ENCODE measurements at places on chromosomes 11 and 22.

- H3K27ac ChIP-seq: no peak overlapping the region
- peaks cover 19% of the 10 kb centered on the region for H3K4me1 ChIP-seq
- no peak overlapping the region for H3K4me3 ChIP-seq
Measured at GRCh38 chr22:30833322-30833721, 135.3 kb downstream of the MORC2 start.

DNA sequence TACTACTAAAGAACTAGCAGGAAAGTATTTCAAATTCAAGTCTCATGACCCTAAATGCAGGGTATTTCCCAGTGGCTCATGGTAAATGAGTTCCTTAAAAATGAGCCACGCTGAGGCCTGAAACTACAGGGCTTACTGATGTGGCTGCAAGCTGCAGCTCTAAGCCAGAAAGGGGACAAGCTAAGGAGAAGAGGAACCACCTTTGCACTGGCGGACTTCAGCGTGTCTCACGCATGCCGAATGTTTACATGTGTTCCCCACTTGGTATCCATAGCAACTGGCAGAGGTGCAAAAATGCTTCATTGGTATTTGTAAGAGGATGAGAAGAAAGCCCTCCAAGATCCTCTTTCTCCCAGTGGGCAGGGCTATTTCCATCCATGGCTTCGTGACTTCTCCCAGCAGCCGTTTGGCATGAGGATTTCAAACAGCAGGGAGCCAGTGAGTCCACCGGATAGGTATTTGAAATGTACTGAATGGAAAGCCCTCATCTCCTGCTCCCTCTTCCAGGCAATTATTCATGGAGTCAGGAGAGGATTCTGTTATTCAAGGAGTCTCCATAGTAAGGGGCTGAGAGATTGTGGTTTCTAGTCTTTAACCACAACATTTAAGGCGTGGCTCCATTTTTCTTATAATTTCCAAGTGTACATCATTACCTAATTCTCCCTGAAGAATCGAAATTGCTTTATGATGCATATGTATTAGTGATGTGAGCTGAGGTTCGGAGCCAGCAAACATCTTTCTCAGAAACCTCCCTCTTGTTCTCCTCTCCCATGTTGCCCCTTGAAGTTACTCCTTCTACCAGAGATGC lies 55.3 kb upstream of the CD44 start:
- H3K4me1 ChIP-seq: peaks cover 30% of the 10 kb centered on the region
- peak overlapping the region; percentile 98 for H3K27ac ChIP-seq
- DNase-seq: peak; percentile 99
- H3K27me3 ChIP-seq: no peaks in the 10 kb centered on the region
- no peaks in the 10 kb centered on the region for H3K36me3 ChIP-seq

DNA sequence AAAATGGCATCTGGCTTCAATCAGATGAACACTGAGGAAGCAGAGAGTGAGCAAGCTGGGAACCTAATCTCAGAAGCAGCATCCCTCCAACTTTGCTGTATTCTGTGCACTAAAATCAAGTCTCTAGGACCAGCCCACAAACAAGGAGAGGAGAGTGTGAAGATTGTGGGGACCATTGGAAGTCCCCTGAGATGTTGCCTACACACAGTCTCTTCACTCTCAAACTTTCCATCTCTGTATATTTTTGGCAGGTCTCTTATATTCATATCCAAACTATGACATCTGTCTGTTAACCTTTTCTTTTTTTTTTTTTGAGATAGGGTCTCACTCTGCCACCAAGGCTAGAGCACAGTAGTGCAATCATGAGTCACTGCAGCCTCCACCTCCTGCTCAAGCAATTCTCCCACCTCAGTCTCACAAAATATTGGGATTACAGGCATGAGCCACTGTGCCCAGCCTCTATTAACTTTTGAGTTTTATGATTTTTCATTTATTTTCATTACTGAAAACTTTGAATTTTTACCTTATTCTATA lies 1096.4 kb downstream of the TBC1D22A start:
- DNase-seq: no peak
- no peaks in the 10 kb centered on the region for H3K4me1 ChIP-seq
- no peak overlapping the region for H3K4me3 ChIP-seq
- no peaks in the 10 kb centered on the region for H3K27me3 ChIP-seq

DNA sequence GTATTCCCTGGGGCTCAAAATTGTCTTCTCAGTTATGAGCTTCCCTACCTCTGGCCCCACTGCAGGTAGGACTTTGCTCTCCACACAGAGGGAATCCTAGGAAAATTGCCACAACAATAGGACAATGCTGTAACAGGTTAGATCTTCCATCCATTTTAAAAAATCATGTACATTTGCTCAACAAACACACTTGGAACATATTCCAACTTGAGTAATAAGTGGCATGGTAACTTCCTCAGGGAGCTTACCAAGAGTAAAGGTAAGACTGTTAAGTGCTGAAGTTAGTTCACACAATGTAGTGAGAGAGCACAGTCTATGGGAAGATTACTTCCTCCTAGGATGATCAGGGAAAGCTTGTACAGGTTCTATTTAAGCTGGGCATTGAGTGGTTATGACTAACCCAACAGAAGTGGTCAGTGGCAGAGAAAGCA lies 78.9 kb upstream of the BIRC3 start:
- no peak overlapping the region for H3K27ac ChIP-seq
- H3K4me1 ChIP-seq: peaks cover 14% of the 10 kb centered on the region
- H3K27me3 ChIP-seq: no peaks in the 10 kb centered on the region
- H3K36me3 ChIP-seq: peaks cover 2% of the 10 kb centered on the region
- no peak for DNase-seq

DNA sequence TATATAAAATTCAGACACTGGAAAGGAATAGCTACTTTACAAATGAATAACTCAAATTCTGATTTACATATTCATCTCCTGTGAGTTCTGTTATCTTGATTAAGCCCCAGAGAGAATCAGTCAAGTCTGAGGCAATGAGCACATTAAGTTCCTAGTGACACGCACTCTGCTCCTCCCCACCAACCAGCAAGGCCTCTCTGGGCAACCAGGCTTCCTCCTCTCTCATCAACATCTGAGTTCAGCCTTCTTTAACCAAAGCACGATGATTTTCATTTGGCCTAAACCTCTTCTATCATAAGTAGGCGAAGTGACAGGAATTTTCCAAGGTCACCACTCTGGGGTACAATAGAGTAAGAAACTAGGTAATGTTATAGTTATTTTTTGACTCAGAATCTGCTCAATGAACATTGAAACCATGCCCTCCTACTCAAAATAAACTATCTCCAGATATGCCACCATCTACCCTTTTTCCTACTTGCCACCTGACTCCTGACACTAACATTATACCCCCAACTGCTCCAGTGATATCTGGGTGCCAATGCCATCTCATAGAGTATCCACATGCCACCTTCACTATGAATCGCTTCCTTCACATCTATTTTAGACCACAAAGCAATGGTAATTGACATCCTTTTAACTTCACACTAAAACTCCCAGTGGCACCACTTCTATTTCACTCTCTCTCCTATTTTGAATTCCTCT lies 114.8 kb downstream of the FAM76B start:
- H3K27ac ChIP-seq: no peak overlapping the region
- H3K36me3 ChIP-seq: no peaks in the 10 kb centered on the region
- no peak overlapping the region for H3K4me3 ChIP-seq
- DNase-seq: no peak
- H3K4me1 ChIP-seq: no peaks in the 10 kb centered on the region

DNA sequence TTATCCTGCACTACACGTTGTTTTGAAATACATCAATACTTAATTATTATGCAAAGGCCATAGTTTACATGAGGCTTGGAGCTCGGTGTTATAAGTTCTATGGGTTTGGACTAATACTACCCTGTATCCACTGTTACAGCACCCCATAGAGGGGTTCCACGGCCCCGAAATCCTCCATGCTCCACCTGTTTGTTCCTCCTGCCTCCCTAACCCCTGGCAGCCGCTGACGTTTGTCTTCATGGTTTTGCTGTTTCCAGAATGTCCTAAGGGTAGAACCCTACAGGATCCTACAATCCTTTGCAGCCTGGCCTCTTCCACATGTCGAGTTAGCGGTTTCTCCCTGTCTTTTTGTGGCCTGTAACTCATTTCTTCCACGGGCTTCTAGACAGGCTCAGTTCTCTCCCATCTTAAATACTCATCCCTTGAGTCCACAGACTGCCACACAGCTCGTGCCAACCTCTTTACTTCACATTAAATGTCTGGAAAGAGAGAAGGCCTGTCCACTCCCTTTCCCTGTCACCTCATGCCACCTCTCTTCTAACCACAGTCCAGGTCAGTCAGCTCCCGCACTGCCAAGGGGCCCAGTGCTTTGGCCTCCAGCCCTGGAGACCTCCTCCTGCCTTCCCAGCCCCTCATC lies 42.4 kb upstream of the TH start:
- no peak overlapping the region for H3K27ac ChIP-seq
- no peak for DNase-seq
- no peaks in the 10 kb centered on the region for H3K36me3 ChIP-seq
- H3K4me3 ChIP-seq: no peak overlapping the region
- peaks cover 13% of the 10 kb centered on the region for H3K27me3 ChIP-seq
- no peaks in the 10 kb centered on the region for H3K4me1 ChIP-seq

- no peaks in the 10 kb centered on the region for H3K4me1 ChIP-seq
- peaks cover 3% of the 10 kb centered on the region for H3K36me3 ChIP-seq
- no peaks in the 10 kb centered on the region for H3K27me3 ChIP-seq
- H3K27ac ChIP-seq: no peak overlapping the region
- no peak for DNase-seq
- H3K4me3 ChIP-seq: no peak overlapping the region
Measured at GRCh38 chr22:32823024-32823730, 21.7 kb downstream of the TIMP3 start.

- no peaks in the 10 kb centered on the region for H3K4me1 ChIP-seq
- H3K27ac ChIP-seq: no peak overlapping the region
- peaks cover 14% of the 10 kb centered on the region for H3K27me3 ChIP-seq
- no peaks in the 10 kb centered on the region for H3K36me3 ChIP-seq
- no peak overlapping the region for H3K4me3 ChIP-seq
Measured at GRCh38 chr22:20967697-20968211, 699 bp downstream of the AIFM3 start.

GRCh38 chr22:44586351-44586990 lies 88.4 kb upstream of the RTL6 start:
- H3K27ac ChIP-seq: no peak overlapping the region
- no peaks in the 10 kb centered on the region for H3K4me1 ChIP-seq
- H3K4me3 ChIP-seq: no peak overlapping the region
- H3K27me3 ChIP-seq: peaks cover 20% of the 10 kb centered on the region

GRCh38 chr11:34427186-34427805 lies 11.4 kb upstream of the CAT start:
- peak; percentile 85 for DNase-seq
- no peak overlapping the region for H3K4me3 ChIP-seq
- H3K4me1 ChIP-seq: peaks cover 9% of the 10 kb centered on the region
- H3K27me3 ChIP-seq: no peaks in the 10 kb centered on the region

GRCh38 chr11:95375451-95375850 lies 144.4 kb upstream of the SESN3 start:
- H3K27ac ChIP-seq: peak overlapping the region; percentile 9
- DNase-seq: peak; percentile 76
- H3K4me1 ChIP-seq: peaks cover 14% of the 10 kb centered on the region
- H3K36me3 ChIP-seq: no peaks in the 10 kb centered on the region
- peaks cover 3% of the 10 kb centered on the region for H3K27me3 ChIP-seq
- H3K4me3 ChIP-seq: no peak overlapping the region

DNA sequence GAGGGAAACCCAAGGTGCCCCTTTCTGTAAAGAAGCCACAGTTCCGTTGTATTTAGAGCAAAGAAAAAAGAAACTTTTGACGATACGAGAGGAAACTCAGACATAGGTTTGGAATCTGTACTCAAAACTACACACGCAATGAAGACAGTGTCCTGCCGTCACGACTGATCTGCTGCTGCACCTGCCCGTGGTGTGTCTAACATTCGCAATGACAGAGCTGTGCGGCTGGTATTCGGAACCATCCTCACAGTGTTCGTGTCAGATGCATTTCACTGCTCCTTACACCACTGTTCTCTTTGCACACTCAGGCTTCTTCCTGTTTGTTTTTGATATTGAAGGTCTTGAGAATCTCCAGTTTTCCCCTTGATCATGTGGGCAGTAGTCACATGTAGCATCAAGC lies 84.8 kb downstream of the RTL6 start:
- H3K36me3 ChIP-seq: no peaks in the 10 kb centered on the region
- no peaks in the 10 kb centered on the region for H3K4me1 ChIP-seq
- no peak for DNase-seq
- H3K27me3 ChIP-seq: peaks cover 9% of the 10 kb centered on the region

DNA sequence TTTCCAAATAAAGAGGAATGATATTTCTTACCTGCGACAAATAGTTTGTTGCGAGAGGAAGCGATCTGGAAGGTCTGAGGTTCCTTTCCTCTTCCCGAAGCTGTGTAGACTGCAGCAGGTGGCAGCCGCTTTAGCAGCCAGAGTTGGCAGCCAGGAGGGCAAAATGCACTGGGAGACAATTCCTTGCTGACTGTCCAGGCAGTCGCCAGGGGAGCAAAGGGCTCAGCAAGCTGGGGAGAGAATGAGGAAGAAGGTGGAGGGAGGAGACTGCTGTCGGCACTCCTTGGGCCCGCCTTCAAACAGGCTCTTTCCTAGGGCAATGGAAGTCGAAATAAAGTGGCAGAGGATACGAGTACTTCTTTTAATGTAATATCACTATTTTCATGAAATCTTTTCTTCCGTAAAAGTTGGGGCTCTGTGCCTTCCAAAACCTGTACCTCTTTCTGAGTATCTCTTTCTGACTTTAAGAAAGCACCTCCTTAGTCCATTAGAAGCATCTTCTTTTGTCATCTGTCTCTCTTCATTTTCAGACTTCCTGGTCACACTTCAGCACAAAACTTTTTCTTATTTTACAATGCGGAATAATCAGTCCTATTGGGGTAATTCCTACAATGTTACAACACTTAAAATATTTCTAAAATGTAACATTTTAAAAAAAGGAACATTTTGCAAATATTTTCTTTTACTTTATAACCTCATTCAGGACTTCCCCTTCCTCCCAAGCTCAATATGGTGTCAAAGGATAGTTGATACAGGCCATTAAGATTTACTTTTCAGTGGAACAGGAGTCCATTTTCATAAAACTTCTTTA lies at the start of gene IL18:
Gene IL18 (minus strand): TSS at position 220 of the 811 bp plus-strand sequence. CDS start 9,041 bp downstream, outside the sequence.
- no peaks in the 10 kb centered on the region for H3K36me3 ChIP-seq
- DNase-seq: no peak
- no peak within 1 kb of the TSS for H3K27ac ChIP-seq
- no peaks in the 10 kb centered on the region for H3K27me3 ChIP-seq
- peaks cover 4% of the 10 kb centered on the region for H3K4me1 ChIP-seq

DNA sequence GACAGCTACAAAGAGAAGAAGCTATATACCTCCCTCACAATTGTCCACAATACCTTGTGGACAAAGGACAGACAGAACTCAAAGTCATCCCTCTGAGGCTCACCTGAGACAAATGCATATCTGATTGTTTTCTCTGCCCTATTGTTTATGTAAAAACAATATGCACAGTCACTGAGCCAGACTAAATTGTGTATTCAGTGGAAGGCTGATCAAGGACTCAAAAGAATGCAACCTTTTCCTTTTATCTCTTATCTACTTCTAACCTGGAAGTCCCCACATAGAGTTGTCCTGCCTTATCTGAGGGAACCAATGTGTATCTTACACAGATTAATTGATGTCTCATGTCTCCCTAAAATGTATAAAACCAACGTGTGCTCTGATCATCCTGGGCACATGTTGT lies 13.9 kb upstream of the MED17 start:
- H3K36me3 ChIP-seq: no peaks in the 10 kb centered on the region
- H3K27me3 ChIP-seq: no peaks in the 10 kb centered on the region
- H3K4me1 ChIP-seq: peaks cover 4% of the 10 kb centered on the region
- DNase-seq: no peak
- H3K4me3 ChIP-seq: no peak overlapping the region
- H3K27ac ChIP-seq: no peak overlapping the region
